MV-4-11 (cell line): ENCODE measurements at places on chromosomes 16 and 17.
A peak's percentile ranks its signal among the peaks of the same experiment; 100 is the strongest.

DNA sequence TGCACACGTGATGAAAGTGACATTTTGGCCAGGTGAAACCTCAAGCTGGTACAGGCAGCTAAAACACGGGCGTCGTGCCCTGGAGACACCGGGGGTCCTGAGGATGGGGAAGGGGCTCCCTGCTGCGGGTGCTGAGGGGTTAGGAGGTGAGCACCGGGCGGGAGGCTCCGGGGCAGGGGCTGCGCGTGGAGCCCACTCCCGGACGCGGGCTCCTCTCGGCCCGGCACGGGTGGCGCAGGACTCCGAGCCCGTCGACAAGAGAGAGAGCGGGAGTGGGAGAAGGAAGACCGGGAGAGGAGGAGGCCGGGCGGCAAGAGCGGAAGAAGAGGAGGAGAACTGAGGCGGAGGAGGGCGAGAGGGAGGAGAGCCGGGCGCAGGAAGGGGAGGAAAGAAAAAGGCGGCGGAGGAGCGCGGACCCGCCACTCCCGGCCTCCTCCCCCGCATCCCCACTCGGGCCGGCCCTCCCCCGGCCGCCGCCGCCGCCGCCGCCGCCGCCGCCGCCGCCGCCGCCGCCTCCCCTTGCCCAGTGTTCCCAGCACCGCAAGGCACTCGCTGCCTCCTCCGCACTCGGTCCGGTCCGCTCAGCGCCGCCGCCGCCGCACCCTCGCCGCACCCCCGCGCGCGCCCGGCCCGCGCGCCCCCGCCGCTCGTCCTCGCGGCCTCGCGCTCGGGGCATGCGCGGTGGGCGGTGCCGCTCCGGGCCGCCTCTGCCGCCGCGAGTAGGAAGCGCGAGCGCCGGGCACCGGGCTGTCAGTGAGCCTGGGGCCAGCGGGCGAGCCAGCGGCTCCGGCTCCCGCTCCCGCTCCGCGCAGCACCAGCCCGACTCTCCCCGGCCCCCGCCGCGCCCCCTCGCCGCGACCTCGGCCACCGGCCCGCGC lies at the start of gene PRKCA:
TSS of gene PRKCA (plus strand) at position 750 of the 878 bp plus-strand sequence.
- DNase-seq = peak; percentile 35

- no peak for DNase-seq
Measured at GRCh38 chr17:79429864-79430494, 180.9 kb downstream of the RBFOX3 start.

DNA sequence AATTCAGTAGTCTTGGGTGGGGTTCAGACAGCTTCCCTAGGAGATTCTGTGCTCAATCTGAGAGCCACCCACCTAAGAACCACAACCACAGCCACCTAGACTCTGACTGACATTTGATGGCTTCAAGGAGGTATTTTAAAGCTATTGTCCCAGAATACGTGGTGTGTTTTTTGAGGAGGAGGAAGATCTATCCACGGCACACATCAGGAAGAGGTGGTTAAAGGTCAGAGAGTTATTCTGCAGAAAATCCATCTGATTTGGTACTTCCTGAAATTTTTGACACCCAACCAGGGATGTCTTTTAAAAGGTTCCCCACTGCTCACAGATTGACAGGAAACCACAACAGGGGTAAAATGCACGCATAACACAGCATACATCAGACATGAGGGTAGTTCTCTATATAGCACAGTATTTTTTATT lies 25.1 kb downstream of the SMARCE1 start:
- DNase-seq = peak; percentile 59

DNA sequence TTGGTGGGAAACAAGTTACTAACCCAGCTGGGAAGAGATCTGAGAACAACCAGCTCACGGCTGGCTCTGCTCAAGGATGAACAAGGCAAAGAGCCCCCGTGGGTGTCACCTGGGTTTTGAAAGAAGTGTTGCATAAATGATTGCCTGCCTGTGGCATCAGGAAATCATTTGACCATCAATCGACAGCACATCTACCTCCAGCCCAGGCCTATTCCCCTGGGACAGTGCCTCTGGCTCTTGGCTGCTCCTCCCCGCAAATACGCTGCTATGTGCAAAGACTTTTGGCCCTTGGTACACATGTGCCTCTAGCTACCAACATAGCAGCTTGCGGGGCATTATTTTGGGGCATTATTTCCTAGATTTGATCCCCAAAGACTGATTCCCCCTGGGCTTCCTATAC lies 39.4 kb upstream of the SMPD3 start:
- no peak for DNase-seq

DNA sequence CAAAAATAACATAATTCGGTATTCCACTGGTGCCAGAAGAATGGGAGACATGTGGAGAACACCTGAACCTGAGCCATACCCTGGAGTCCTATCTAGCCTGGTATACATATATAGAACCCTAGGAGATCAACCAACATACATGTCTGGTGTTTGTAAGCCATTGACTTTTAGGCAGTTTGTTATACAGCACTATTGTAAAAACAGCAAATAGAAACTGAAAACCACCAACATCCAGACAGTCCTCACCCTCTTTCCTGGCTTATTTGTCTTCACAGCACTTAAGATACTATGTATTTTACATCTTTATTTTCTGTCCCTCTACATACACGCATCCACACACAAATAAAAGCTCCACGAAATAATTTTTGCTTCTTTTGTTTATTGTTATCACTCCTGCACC lies 404.2 kb upstream of the PMFBP1 start:
- DNase-seq = no peak

DNA sequence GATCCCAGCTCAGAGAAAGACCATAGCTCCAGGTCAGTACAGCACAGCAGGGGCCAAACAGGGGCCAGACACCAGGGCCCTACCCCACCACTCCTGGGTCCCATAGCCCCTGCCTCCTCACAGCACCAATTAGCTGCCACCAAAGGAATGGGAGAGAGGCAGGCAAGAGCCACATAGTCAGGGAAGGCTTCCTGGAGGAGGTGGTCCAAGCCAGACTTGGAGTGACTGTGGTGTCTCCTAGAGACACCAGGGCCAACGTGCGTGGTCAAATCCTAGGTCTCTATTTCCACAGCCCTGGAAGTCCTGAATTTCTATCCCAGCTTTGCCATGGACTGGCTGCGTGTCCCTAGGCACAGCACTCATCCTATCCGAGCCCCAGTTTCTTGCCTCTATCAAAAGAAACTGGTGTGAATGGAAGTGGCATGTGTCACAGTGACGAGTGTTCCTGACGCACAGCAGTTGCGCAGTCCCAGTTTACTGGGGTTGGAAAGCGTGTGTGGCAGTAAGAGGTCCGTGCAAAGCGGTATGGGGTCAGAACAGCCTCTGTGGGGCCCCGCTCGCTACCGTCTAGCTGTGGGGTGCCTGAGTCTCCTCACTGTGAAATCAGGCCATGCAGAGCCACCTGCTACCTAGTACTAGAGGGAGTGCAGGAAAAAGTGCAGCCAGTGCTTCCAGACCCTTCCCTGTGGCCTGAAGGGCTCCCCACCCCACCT lies 23.5 kb downstream of the KCNJ12 start:
- DNase-seq = no peak

DNA sequence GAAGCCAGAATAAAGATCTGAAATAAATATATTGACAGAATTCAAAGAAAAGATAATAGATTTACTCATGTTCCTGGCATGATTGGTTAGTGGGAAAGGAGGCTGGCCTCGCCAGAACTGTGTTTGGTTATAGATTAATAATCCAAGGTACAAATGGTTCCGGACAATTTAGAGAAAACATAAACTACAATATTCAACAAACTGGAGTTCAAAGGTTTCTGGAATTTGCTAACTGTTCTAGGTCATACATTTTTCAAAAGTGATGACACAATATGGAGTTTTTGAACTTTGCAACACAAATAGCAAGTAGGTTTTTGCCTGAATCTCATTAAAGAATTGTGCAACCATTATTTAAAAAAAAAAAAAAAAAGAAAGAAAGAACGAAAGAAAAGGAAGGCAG lies 251.7 kb upstream of the SALL1 start:
- DNase-seq = no peak

- no peak for DNase-seq
Measured at GRCh38 chr16:17246974-17247732, 223.6 kb downstream of the XYLT1 start.

- DNase-seq = peak; percentile 83
Measured at GRCh38 chr17:4751932-4752331, 12.2 kb upstream of the CXCL16 start.

GRCh38 chr17:49822829-49823228 lies 25.0 kb downstream of the TAC4 start:
- peak; percentile 87 for DNase-seq

DNA sequence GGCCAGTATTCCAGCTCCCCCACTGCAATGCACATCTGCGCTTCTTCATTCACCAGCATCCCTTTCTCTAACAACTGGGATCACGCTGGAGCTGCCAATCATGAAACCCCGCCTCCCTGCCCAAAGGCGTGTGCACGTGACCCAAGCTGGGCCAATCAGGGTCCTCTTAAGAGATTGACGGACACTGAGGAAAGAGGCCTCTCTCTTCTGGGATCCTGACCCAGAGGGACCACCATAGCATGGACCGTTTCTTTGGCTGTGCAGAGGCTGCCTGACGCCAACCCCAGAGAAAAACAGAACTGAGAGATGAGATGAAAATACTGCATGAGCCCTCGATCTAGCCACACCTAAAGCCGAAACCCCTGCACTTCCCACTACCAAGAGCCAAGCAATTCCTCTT lies 32.0 kb downstream of the COTL1 start:
- DNase-seq = peak; percentile 61

- DNase-seq = no peak
Measured at GRCh38 chr17:30927756-30928155, 6.0 kb downstream of the ADAP2 start.

DNA sequence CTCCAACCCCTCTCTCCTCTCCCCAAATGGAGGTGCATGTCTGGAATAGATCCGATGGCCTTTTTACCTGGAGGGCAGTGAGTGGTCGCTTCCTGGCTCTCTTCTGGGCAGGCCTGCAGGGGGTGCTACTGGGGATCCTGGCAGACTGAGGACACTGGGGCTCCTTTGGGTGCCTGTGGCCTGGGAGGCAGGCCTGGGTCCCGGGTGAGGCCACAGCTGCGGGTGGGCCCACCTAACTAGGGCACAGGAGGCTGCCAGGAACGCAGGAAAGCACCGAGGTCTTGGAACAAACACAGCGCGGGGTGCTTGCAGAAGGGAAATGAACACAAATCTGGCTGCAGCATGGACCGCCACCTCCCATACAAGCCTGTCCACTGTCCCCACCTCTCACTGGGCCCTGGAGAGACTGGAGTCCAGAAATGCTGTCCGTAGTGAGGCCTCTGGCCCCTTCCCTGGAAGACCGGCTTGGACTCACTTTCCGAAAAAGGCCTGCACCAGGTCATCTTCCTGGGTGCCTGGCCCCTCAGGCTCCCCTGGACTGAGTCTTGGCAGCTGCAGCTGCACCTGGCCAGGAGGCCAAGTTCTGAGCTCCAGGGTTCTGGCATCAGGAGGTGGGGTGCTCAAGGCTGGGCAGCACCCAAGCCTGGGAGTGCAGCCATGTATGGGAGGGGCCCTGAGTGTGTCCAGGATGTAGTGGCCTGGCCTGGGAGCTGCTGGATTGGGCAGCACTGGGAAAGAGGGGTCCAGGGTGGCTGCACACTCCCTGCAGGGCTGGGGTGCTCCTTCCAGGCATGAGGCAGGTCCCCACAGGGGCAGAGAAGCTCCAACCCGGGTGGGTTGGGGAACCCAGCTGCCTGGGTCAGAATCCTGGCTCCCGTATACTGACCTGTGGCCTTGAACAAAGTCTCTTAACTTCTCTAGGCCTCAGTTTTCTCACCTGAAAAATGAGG lies 195.1 kb downstream of the IRF8 start:
- no peak for DNase-seq

DNA sequence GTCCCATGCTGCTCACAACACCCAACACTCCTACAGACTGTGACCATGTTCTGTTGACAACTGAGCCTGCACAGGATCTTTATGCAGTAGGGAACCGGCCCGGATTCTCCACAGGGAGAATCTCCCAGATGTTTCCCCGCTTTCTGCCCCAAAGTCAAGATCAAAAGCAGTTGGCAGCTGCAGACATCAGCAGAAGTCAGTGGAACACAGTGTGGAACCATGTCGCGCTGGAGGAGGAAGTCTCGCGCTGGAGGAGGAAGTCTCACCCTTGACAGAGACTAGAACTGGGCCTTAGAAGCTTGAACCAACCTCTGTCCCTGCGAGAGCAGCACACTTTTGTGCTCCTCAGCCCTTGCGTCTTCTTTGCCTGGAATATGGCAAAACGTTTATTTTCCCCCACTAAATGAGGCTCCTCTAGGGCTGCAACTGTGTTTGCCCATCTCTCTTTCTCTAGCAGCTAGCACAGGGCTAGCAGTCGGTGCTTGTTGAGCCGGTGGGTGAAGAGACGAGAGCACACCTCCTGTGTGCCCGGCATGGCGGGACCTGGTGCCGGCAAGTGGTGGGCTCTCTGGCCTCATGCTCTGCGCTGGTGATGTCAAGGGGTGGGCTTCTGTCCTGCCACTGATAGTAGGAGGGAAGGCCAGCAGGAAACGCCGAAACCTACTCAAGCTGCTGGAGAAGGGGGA lies 2.1 kb upstream of the MRC2 start:
- DNase-seq = peak; percentile 68

GRCh38 chr17:14398766-14399165 lies 97.9 kb downstream of the HS3ST3B1 start:
- DNase-seq = no peak

- no peak for DNase-seq
Measured at GRCh38 chr17:50469208-50469605, 527 bp upstream of the CHAD start.

DNA sequence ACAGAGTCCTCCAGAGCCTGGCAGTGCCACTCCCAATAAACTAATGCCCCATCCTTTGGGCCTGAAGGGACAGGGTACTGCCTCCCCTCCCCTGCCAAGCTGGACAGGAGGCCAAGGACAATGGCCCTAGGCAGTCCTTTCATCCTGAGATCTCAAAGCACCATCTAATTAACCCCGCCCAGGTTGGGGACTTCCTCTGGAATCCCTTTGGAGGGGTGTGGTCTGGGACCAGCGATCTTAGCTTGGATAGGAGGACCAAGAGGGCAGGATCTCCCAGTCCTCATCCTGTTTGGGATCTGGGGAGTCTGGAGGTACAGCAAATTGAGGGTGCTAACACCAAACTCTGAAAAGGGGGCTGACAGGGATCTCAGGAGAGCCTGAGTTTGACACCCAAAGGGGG lies 18.2 kb upstream of the SP6 start:
- DNase-seq = no peak

GRCh38 chr16:15925631-15926030 lies 23.8 kb upstream of the ABCC1 start:
- no peak for DNase-seq

DNA sequence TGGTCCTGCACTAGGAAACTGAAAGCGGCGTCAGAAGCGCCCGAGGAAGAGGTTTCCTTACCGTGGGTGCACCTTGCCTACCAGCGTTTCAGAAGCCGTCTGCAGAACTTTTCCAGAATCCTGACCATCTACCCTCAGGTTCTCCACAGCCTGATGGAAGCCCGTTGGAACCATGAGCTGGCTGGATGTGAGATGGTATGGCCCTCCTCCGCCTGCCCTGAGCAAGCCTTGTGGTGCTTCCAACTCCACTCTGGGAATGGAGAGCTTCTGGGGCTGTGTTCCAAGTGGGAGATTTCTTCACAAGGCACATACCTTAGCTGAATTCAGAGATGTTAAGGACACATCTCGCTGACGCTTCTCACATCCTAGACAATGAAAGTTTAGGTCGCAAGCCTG lies 51.8 kb upstream of the ENDOV start:
- no peak for DNase-seq

GRCh38 chr16:78543023-78543422 lies 443.6 kb downstream of the WWOX start:
- peak; percentile 59 for DNase-seq

- DNase-seq = no peak
Measured at GRCh38 chr17:15957206-15957605, 12.3 kb downstream of the ADORA2B start.

GRCh38 chr17:9677411-9677810 lies 32.1 kb downstream of the USP43 start:
- DNase-seq = no peak

- no peak for DNase-seq
Measured at GRCh38 chr17:8675306-8675705, 44.8 kb upstream of the MYH10 start.
